Foreskin fibroblast (primary cell): ENCODE measurements at places on chromosomes 3 and 15.
A peak's percentile ranks its signal among the peaks of the same experiment; 100 is the strongest.

- no peak for DNase-seq
Observed at GRCh38 chr3:14162178-14162577, 16.2 kb downstream of the XPC start.

- DNase-seq, result no peak
Observed at GRCh38 chr15:70495991-70496599, 267.3 kb downstream of the UACA start.

GRCh38 chr15:36172955-36173354 lies 406.5 kb upstream of the CDIN1 start:
- DNase-seq, result no peak

DNA sequence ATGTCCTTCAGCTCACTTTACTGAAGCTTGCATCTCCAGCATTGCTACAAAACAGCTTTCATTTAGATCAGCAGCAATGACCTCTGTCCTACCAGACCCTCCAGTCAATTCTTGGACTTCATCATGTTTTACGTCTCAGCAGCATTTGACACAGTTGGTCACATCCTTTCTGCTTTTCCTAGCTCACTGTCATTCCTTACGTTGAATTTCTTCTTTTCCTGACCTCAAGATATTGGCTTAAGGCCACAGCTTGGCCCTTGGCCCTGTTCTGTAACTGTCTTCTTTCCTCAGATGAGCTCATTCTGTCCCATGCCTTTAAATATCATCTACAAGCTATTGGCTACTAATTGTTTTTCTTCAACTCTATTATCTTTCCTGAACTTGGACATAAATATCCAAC lies 576.2 kb upstream of the KCNMB2 start:
- DNase-seq, result peak; percentile 48

DNA sequence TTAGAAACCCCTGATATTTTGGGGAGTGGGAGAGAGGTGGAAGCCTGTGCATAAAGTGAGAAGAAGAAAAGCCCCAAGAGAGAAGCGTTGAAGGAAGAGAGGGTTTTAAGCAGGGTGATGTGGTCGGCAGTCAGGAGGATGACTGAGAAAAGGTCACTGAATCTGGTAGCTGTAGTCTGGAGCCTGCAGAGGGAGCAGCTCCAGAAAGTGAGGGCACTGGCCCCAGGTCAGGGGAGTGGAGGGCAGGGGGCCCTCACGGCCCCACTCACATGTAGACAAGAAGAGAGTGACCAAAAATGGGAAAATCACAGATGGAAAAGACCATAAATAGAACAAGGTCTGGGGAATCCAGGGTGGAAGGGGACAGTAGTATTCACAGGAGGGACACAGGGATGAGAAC lies 105.5 kb downstream of the RYK start:
- DNase-seq, result no peak

- no peak for DNase-seq
Observed at GRCh38 chr3:160403796-160404470, 4.5 kb downstream of the SMC4 start.
